ENCODE measurements at places on chromosomes 11 and 22. TPM values are rescaled to one million over a fixed set of nuclear protein-coding genes. Genes with fewer than 3 reads are reported as not detected.

SPI1 gene
- 9.5 TPM for polyA plus RNA-seq

MPZL3 gene
- polyA plus RNA-seq, result 4.0 TPM

GP1BB gene
- polyA plus RNA-seq, result not detected

PAX6 gene
- not detected for polyA plus RNA-seq

CABP4 gene
- polyA plus RNA-seq, result 0.15 TPM

OR8A1 gene
- polyA plus RNA-seq, result not detected

NRXN2 gene
- polyA plus RNA-seq, result 0.10 TPM

GGTLC3 gene
- not detected for polyA plus RNA-seq

CHRDL2 gene
- polyA plus RNA-seq, result not detected

BLID gene
- not detected for polyA plus RNA-seq

ROM1 gene
- 1.7 TPM for polyA plus RNA-seq
